ENCODE measurements at places on chromosomes 1 and 21. TPM values are rescaled to one million over a fixed set of nuclear protein-coding genes. Genes with fewer than 3 reads are reported as not detected.

Gene EFCAB14
- 101 TPM for total RNA-seq

DNA sequence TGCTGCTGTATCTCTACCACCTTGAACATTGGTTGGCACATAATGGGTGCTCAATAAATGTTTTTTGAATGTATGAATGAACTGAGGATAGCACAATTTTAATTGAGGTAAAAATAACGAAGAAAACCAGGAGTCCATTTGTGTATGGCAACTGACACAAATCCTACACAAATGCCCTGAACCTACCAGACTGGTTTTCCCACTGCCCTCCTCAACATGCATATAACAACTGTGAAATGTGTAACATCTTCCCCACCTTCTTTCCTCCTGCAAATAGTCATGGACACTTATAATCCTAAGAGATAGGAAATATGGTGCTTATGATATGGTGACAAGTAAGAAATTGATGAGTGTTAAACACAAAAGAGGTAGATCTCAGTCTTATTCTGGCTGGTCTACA lies 9.9 kb upstream of the LMO4 start:
- DNase-seq, result no peak

GRCh38 chr1:29675481-29676263 lies 439.4 kb downstream of the PTPRU start:
- peak; percentile 60 for DNase-seq

DNA sequence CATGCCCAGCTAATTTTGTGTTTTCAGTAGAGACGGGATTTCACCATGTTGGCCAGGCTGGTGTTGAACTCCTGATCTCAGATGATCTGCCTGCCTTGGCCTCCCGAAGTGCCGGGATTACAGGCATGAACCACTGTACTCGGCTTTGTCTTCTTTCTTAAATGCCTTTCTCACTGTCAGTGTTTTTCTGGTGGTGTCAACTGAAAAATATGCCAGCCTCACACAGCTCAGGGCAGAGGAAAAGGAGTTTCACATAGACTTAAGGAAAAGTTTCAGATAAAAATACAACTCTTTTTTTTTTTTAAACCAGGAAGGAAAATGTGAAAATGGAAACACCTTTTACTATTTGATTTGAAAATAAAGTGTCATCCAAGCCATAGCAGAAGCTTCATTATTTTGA lies 4.6 kb upstream of the MAB21L3 start:
- no peak for DNase-seq

Gene LPAR3
- 6.4 TPM for total RNA-seq

Gene CR1L
- not detected for total RNA-seq

GRCh38 chr1:209805875-209806760 lies at the start of gene IRF6:
IRF6 (minus strand) TSS chr1:209806142; CDS start chr1:209801413, 4,729 bp downstream.
- DNase-seq, result peak; percentile 92

Gene TNNT2
- 21.3 TPM for total RNA-seq

Gene NUDT4B
- total RNA-seq, result 1.3 TPM

DNA sequence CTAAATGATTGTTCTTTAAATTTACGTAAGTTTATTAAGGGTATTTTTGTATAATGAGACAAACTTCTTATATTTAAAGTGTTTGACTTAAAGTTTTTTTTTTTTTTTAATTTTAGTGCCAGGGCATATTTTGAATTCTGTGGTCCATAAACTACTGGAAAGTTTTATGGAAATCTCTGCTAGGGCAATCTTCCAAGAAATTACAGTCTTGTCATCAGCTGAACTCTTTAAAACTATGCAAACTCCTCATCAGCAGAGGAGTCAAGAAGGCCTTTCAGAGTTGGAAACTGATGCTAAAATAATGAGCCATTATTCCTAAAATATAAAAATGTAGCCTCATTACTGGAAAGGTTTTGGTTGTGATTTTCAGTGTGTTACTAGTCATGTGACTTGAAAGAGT lies 1201.9 kb downstream of the BRINP3 start:
- DNase-seq, result no peak

GRCh38 chr1:9825093-9826074 lies 1.6 kb upstream of the CLSTN1 start:
- DNase-seq, result no peak

GRCh38 chr1:200795156-200795555 lies 56.5 kb downstream of the CAMSAP2 start:
- no peak for DNase-seq

Gene NPHS2
- total RNA-seq, result 0.31 TPM

Gene PDE9A
- 15.2 TPM for total RNA-seq

GRCh38 chr1:31583995-31584868 lies 7.9 kb downstream of the TINAGL1 start:
- peak; percentile 60 for DNase-seq

- no peak for DNase-seq
Measured at GRCh38 chr1:193537266-193538002, 351.0 kb upstream of the B3GALT2 start.

DNA sequence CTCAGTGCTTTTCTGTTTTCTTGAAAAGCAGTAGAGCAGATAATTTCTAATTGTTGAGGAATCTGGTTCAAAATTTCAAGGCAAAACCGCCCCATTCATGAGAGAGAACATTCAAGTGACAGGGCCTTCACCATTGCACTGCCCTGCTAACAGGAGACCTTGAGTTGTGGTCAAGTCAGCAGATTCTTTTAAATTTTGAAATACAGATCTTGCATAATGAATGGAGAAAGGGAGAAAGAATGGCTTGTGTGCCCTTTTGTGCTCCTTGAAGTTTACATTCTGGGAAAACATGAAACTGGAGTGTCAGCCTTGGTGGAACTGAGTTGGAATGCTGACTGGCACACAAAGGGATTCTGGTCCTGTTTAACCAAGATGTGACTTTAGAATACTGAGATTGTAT lies 164.5 kb upstream of the UBE2U start:
- no peak for DNase-seq

- no peak for DNase-seq
Measured at GRCh38 chr1:213876531-213876930, 111.2 kb upstream of the PROX1 start.

Measured in type B pancreatic cell (in vitro differentiated cells).